ENCODE measurements at places on chromosomes 16 and 17.
A peak's percentile ranks its signal among the peaks of the same experiment; 100 is the strongest.

- no peaks in the 10 kb centered on the region for H3K36me3 ChIP-seq
- DNase-seq: no peak
Measured at GRCh38 chr17:81543339-81543675, 8.8 kb downstream of the FAAP100 start.

GRCh38 chr17:19720631-19721426 lies 4.4 kb upstream of the SLC47A2 start:
- H3K36me3 ChIP-seq: no peaks in the 10 kb centered on the region
- no peak for DNase-seq
- H3K4me3 ChIP-seq: no peak overlapping the region
- peaks cover 8% of the 10 kb centered on the region for H3K4me1 ChIP-seq
- no peaks in the 10 kb centered on the region for H3K27me3 ChIP-seq
- H3K27ac ChIP-seq: no peak overlapping the region

DNA sequence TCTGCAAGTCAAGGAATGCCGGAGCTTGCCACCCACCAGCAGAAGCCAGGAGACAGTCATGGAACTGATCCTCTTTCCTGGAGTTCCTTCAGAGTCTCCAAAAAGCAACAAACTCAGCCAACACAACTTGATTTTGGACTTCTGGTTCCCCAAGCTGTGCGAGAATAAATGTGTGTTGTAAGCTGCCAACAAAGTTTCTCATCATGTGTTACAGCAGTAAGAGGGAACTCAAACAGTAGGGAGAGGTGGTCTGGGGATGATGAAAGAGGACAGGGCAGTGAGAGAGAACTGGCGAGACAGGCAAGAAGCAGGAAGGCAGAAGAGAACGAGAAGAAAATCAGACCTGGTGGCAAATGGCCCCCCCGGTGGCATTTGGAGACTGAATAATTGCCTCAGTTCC lies 204.9 kb downstream of the MAF start:
- no peak for DNase-seq
- no peaks in the 10 kb centered on the region for H3K36me3 ChIP-seq
- no peak overlapping the region for H3K27ac ChIP-seq
- no peak overlapping the region for H3K4me3 ChIP-seq
- H3K27me3 ChIP-seq: peaks cover 10% of the 10 kb centered on the region
- no peaks in the 10 kb centered on the region for H3K4me1 ChIP-seq

DNA sequence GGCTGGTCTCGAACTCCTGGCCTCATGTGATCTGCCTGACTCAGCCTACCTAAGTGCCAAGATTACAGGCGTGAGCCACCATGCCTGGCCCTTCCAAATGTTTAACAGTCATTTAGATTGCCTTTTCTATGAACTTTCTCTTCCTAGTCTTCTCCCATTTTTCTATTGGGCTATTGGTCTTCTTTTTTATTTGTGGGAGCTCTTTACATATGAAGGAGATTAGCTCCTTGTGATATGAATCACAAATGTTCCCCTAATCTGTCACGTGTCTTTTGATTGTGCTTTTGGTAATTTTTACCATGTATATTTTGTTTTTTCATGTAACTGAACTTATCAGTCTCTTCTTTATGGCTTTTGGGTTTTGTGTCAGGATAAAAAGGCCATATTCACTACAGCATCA lies 11.9 kb downstream of the ADCY7 start:
- peak overlapping the region; percentile 56 for H3K4me3 ChIP-seq

GRCh38 chr16:57283214-57283958 lies 1.1 kb downstream of the PLLP start:
- no peak for DNase-seq
- no peak overlapping the region for H3K27ac ChIP-seq
- peaks cover 36% of the 10 kb centered on the region for H3K27me3 ChIP-seq
- no peaks in the 10 kb centered on the region for H3K36me3 ChIP-seq
- H3K4me1 ChIP-seq: peaks cover 21% of the 10 kb centered on the region
- H3K4me3 ChIP-seq: peak overlapping the region; percentile 53

GRCh38 chr16:84509032-84509950 lies 4.8 kb upstream of the MEAK7 start:
- peaks cover 46% of the 10 kb centered on the region for H3K36me3 ChIP-seq
- DNase-seq: no peak
- H3K4me3 ChIP-seq: no peak overlapping the region

GRCh38 chr17:31418773-31419350 lies 27.4 kb downstream of the RAB11FIP4 start:
- no peaks in the 10 kb centered on the region for H3K4me1 ChIP-seq
- H3K27me3 ChIP-seq: peaks cover 10% of the 10 kb centered on the region
- H3K27ac ChIP-seq: no peak overlapping the region
- H3K4me3 ChIP-seq: no peak overlapping the region
- DNase-seq: no peak

DNA sequence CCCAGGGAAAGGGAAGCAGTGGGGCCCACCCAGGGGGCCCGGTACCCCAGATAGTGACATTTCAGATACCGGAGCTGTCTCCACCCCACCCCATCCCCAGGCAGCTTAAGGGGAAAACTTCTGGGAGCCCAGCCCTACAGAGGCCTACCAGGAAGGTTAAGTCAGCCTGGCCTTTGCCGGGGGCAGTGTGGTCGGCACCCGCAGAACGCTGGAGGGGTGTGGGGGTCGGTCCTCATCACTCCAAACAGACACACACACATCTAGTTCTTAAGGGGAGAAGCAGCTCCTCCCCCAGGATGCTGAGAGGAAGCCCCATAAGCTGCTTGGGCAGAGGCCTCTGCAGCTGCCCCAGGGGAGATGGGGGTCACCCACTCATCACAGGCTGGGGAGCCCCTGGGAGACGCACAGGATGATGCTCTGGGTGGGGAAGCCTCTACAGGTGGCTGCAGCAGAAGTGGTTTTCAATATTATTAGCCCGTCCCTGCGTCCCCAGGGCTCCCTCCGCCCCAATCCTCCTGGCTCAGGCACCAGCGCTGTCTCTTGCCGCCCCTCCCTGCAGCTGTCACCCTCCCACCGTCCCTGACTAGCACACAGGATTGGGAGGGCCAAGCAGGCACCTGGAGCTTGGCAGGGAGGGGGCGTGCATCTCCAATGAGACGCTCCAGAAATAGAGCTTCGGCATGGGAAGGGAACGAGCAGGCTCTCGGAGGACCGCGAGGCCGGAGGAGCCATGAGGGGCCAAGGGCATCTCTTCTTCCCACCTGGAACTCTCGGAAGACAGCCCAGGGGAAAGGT lies 1.4 kb upstream of the ABR start:
- H3K27ac ChIP-seq: no peak overlapping the region
- peaks cover 16% of the 10 kb centered on the region for H3K27me3 ChIP-seq
- no peak for DNase-seq
- no peaks in the 10 kb centered on the region for H3K36me3 ChIP-seq

DNA sequence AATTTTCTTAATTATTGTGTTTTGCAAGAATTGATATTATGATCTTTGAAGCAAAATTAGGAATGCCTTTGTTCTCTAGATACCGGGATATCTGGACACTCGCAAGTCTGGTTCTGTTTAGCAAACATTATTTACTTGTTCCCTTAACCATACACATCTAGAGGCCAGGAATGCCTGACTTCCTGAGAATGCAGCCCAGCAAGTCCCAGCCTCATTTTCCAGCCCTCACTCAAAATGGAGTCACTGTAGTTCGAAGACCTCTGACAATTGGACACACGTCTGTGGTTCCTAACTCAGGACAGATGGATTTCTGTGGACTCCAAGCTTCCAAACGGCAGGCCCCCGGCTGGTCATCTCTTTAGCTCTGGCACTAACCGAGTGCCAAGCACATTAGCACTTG lies 355.4 kb upstream of the RBFOX1 start:
- H3K4me1 ChIP-seq: no peaks in the 10 kb centered on the region
- no peak overlapping the region for H3K4me3 ChIP-seq
- DNase-seq: no peak
- H3K27ac ChIP-seq: no peak overlapping the region

DNA sequence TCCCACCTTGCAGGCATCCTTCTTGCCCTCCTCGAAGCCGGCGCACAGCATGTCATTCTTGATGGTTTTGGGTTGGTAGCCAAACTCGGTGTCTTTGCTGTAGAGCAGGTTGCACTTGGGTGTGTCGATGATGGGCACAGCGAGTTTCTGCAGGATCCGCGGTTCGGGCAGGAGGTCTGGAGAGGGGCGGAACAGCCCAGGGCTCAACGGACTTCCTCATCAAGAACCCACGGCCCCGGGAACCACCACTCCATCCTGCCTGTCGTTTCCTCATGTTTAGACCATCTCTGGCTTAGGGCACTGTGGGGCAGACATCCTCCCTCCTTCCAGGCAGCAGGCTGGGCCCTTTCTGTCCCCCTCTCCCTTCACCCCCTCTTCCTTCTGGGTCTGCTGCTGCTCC lies 6.5 kb downstream of the PRSS27 start:
- DNase-seq: no peak
- peaks cover 29% of the 10 kb centered on the region for H3K4me1 ChIP-seq
- H3K36me3 ChIP-seq: no peaks in the 10 kb centered on the region
- H3K4me3 ChIP-seq: no peak overlapping the region
- H3K27ac ChIP-seq: no peak overlapping the region

- H3K36me3 ChIP-seq: no peaks in the 10 kb centered on the region
- peaks cover 36% of the 10 kb centered on the region for H3K4me1 ChIP-seq
- no peak overlapping the region for H3K4me3 ChIP-seq
- no peak for DNase-seq
- peaks cover 2% of the 10 kb centered on the region for H3K27me3 ChIP-seq
Measured at GRCh38 chr17:82218349-82219075, 5.9 kb upstream of the CCDC57 start.

DNA sequence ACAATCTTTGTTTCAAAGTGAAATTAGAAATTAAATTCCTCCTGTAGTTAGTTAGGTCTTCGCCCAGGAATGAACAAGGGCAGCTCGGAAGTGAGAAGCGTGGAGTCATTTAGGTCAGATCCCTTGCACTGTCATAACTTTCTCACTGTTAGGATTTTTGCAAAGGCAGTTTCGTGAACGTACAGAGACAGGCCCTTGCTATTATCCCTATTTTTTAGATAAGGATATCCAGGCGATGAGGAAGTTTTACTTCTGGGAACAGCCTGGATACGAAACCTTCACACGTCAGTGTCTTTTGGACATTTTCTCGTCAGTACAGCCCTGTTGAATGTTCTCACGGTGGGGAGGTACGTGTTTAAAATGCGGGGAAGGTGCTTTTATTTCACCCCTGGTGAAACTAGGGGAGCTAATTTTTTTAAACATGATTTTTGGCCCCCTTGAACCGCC lies 318 bp upstream of the RBL2 start:
- peak overlapping the region; percentile 96 for H3K4me3 ChIP-seq
- DNase-seq: no peak
- H3K4me1 ChIP-seq: peaks cover 40% of the 10 kb centered on the region
- H3K27me3 ChIP-seq: peaks cover 3% of the 10 kb centered on the region
- peak overlapping the region; percentile 64 for H3K27ac ChIP-seq

DNA sequence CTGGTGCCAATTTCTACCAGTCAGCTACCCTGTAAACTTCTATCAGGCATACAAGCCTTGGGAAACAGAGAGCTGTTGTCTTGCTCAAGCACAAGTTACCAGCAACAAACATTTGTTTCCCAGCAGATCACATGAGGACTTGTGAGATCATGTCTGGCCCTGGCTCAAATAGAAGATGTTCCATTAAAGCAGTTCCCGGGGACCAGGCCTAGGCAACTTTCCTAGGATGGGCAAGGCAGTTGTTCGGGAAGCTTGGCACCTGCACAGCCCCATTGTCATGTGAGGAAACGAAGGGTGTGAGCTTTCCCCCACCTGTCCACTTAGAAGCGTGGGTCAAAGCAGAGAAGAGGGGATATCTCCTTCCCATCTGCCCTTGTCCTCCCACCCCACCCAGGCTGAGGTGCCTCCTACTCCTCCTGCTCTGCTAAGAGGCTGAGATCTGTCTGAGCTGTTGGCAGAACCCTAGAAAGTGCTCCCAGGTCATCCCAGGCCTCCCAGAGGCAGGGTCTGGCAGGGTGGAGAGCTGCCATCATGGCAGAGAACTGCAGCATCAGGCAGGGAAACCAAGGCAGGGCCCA lies 11.2 kb upstream of the SLC47A2 start:
- H3K27ac ChIP-seq: no peak overlapping the region
- DNase-seq: no peak
- no peaks in the 10 kb centered on the region for H3K27me3 ChIP-seq

GRCh38 chr17:3558603-3559269 lies 1.1 kb upstream of the TRPV3 start:
- H3K27ac ChIP-seq: no peak overlapping the region
- H3K27me3 ChIP-seq: no peaks in the 10 kb centered on the region
- H3K4me3 ChIP-seq: no peak overlapping the region

- H3K27me3 ChIP-seq: no peaks in the 10 kb centered on the region
- peaks cover 35% of the 10 kb centered on the region for H3K4me1 ChIP-seq
- peak within 1 kb of the TSS; percentile 90 for H3K27ac ChIP-seq
- H3K36me3 ChIP-seq: peaks cover 35% of the 10 kb centered on the region
- H3K4me3 ChIP-seq: peak within 1 kb of the TSS; percentile 91
Measured at GRCh38 chr16:53346-54236, at the start of the genes POLR3K and SNRNP25. Gene POLR3K (minus strand): TSS chr16:53608. CDS start chr16:53586, 22 bp downstream. Gene SNRNP25 (plus strand): TSS chr16:53828. CDS start chr16:54017, 189 bp downstream.

DNA sequence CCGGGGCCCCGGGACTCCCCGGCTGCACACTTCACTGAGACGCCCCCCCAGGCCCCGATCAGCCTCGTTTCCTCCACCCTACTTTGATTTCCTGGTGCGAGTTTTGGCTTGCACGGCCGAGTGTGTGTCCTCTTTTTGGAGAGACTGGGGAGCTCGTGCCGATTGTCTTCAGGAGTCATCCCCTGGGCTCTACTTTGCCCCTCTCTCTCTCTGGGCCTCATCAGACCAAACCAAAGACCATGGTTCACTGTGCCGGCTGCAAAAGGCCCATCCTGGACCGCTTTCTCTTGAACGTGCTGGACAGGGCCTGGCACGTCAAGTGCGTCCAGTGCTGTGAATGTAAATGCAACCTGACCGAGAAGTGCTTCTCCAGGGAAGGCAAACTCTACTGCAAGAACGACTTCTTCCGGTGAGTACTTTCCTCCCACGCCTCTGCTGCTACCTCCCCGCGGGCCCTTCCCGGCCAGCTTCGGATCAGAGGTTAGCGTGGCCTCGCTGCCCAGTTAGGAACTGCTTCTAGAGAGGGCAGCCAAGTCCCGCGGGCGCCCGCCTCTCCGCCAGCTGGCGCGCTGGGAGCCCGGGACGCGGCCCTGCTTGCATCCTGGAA lies 787 bp downstream of the LHX1 start:
- peaks cover 80% of the 10 kb centered on the region for H3K27me3 ChIP-seq
- peak overlapping the region; percentile 56 for H3K4me3 ChIP-seq
- DNase-seq: no peak
- H3K27ac ChIP-seq: peak overlapping the region; percentile 57

GRCh38 chr17:71825687-71826086 lies 295.1 kb upstream of the SOX9 start:
- no peak overlapping the region for H3K4me3 ChIP-seq
- H3K27me3 ChIP-seq: no peaks in the 10 kb centered on the region
- DNase-seq: no peak
- H3K36me3 ChIP-seq: no peaks in the 10 kb centered on the region

Measured in activated CD8-positive, alpha-beta T cell treated with anti-CD3 and anti-CD28 coated beads, Interleukin-2, amount 10 ng/mL, durations not matched to agents 7 days and 5 days (primary cell).